B cell (primary cell): ENCODE measurements at places on chromosomes 13 and 19. TPM values are rescaled to one million over a fixed set of nuclear protein-coding genes. Genes with fewer than 3 reads are reported as not detected.

DNA sequence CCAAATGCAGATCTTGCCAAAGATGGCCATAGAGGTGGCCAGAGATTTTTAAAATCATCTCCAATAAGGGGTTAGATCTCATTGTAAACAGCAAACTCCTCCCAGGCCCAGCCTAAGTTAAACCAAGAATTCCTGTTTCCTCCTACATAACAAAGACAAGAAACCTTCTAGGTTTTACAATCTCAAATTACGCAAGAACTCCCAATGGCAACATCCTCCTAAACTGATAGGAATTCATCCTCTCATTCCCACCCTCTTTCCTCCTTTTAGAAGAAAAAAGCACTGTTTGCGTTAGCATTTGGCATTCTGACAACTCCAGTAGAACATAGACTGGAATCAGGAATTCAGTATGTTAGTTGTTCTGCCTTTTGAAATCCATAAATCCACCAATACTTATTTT, 14.6 kb downstream of the PROSER1 start:
- no peaks in the 10 kb centered on the region for H3K27me3 ChIP-seq
- no peak for DNase-seq

GRCh38 chr19:55673889-55674288, 1.1 kb upstream of the EPN1 start:
- H3K27ac ChIP-seq = peak overlapping the region; percentile 29
- H3K4me1 ChIP-seq = peaks cover 32% of the 10 kb centered on the region
- no peaks in the 10 kb centered on the region for H3K27me3 ChIP-seq
- no peak for DNase-seq
- H3K36me3 ChIP-seq = peaks cover 57% of the 10 kb centered on the region

GRCh38 chr19:13104360-13104847, 1.7 kb upstream of the LYL1 start:
- peak overlapping the region; percentile 71 for H3K4me3 ChIP-seq
- peaks cover 35% of the 10 kb centered on the region for H3K36me3 ChIP-seq
- peak overlapping the region; percentile 83 for H3K27ac ChIP-seq
- no peaks in the 10 kb centered on the region for H3K27me3 ChIP-seq
- H3K4me1 ChIP-seq = peaks cover 69% of the 10 kb centered on the region
- DNase-seq = peak; percentile 98

DNA sequence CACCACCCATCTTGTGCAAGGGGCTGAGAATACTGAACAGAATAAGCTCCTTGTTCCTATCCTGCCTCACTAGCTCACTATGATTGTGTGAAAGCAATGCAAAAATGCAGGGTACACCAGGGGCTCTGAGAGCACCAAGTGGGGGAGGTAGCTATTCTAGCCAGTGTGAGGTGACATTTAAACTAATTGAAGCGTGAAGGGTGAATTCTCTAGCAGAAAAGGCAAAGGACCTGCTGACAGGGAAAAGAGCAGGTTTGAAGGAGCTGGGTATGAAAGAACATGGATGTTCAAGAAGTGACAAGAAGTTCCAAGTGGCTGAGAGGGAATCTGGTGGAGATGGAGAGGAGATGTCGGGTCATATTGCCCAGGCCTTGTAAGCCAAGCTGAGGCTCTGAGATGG, 64.2 kb downstream of the SIAH3 start:
- no peak overlapping the region for H3K27ac ChIP-seq
- H3K4me3 ChIP-seq = no peak overlapping the region

DNA sequence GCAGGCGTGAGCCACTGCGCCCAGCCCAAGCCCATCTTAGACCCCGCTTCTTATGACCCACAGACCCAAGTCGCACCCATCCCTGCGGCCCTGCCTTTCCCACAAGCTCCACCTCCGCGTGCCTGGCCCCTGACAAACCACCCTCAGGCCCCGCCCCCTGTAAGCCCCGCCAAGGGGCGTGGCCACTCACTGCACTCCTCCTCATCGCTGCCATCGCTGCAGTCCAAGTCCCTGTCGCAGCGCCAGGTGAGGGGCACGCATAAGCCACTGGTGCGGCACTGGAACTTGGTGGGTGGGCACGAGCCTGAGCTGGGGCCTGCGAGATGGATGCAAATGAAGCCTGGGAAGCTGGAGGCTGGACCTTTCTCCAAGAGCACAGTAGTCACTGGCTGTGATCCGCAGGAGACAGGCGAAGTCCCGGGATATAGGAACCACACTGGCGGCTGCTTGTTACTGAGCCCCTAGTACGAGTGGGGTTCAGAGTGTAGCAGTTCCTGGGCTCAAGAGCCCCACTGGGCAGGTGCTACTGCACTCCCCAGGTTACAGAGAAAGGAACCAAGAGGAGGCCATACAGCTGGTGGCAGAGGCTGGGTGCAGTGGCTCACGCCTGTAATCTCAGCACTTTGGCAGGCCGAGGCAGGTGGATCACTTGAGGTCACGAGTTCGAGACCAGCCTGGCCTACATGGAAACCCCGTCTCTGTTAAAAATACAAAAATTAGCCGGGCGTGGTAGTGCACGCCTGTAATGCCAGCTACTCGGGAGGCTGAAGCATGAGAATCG, 3.1 kb downstream of the CD320 start:
- H3K27ac ChIP-seq = no peak overlapping the region
- no peak overlapping the region for H3K4me3 ChIP-seq
- no peak for DNase-seq

GRCh38 chr19:38516802-38517201, 83.3 kb downstream of the RYR1 start:
- H3K4me1 ChIP-seq = peaks cover 4% of the 10 kb centered on the region
- no peak overlapping the region for H3K4me3 ChIP-seq
- no peak overlapping the region for H3K27ac ChIP-seq
- no peaks in the 10 kb centered on the region for H3K36me3 ChIP-seq

DNA sequence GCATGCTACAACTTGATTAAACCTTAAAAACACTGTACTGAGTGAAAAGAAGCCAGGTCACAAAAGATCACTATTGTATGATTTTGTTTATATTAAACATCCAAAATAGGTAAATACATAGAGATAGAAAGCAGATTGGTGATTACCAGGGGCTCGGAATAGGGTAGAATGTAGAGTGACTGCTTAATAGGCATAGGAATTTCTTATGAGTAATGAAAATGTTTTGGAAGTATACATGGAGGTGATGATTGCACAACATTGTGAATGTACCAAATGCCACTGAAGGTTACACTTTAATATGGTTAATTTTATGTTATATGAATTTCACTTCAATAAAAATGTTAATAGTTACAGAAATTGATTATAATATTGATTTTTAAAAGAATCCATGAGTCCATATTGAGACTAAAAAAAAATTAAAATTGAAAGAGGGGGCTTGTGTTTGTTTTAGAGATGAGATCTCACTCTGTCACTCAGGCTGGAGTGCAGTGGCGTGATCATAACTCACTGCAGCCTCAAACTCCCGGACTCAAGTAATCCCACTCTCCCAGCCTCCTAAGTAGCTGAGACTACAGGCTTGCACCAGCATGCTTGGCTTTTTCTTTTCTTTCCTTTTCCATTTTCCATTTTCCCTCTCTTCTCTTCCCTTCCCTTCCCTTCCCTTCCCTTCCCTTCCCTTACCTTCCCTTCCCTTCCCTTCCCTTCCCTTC, 85.1 kb downstream of the FNDC3A start:
- DNase-seq = no peak
- H3K27me3 ChIP-seq = no peaks in the 10 kb centered on the region
- H3K4me3 ChIP-seq = no peak overlapping the region
- H3K4me1 ChIP-seq = no peaks in the 10 kb centered on the region
- H3K36me3 ChIP-seq = no peaks in the 10 kb centered on the region
- no peak overlapping the region for H3K27ac ChIP-seq

DNA sequence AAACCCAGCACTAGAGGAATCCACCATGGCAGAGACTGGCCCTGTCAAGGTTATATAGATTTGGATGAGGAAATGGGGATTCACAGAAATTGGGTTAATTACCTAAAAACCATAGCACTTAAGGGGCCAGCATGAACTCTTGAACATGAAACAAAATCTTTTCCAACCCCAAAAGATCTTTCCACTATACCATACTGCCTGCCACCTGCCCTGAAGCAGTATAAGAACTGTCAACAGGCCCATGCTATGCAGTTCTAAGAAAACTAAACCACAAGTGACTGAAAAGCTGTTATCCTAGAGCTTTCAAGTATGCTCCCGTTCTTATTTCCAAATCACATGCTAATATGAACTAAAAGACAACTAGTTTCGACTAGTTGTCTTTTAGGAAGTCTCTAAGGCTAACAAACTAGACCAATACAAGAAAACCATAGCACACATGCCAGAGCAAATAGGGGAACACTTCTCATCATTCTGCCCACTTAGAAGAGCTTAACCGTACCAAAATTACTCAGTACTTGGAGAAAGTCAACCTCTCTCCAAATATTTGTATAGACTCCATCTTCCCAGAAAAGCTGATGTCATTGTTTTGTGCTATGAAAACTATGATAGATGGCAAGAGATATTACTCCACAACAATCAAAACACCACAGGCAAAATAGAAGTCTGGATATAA, 27.5 kb downstream of the HSPH1 start:
- no peak overlapping the region for H3K4me3 ChIP-seq
- no peak for DNase-seq
- peaks cover 5% of the 10 kb centered on the region for H3K36me3 ChIP-seq
- no peaks in the 10 kb centered on the region for H3K27me3 ChIP-seq
- no peak overlapping the region for H3K27ac ChIP-seq

DNA sequence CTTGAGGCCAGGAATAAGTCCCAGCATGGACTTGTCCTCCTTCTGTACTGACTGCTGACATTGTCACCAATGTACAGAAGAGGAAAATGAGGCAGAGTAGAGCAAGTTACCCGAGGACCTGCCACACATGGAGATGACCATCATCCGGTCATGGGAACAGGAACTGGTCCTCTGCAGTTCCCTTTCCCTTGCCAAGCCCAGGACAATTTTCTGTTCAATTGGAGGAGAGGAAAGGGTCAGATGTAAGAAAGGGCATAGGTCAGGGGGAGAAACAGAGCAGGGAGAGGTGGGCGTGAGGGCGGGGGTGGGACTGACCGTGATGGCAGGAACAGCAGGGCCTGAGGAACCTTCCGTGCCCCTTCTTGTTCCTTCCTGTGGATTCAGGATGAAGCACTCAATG, 18.6 kb downstream of the PHLDB3 start:
- peaks cover 32% of the 10 kb centered on the region for H3K4me1 ChIP-seq
- DNase-seq = no peak
- no peak overlapping the region for H3K4me3 ChIP-seq
- H3K27ac ChIP-seq = no peak overlapping the region
- H3K27me3 ChIP-seq = no peaks in the 10 kb centered on the region

DNA sequence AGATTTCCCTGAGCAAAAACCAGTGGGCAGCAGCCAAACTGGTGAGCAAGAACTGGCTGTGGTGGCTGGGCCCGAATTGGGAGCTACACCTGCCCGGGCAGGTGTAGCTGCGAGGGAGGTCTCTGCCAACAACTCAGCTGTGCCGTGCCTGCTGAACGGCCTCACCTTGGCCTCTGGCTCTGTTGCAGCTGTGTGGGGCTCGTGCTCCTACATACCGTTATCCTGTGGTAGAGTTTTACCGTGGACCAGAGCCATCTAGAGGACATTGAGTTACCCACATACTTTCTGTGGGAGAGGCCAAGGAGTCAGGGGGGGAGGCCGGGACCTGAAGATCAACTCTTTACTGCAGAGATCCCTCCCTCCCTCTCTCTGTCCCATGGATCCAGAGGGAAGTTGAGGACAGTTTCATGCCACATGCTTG, 113.2 kb downstream of the TM9SF2 start:
- DNase-seq = peak; percentile 62
- no peaks in the 10 kb centered on the region for H3K36me3 ChIP-seq
- H3K27ac ChIP-seq = no peak overlapping the region
- peaks cover 4% of the 10 kb centered on the region for H3K4me1 ChIP-seq

DNA sequence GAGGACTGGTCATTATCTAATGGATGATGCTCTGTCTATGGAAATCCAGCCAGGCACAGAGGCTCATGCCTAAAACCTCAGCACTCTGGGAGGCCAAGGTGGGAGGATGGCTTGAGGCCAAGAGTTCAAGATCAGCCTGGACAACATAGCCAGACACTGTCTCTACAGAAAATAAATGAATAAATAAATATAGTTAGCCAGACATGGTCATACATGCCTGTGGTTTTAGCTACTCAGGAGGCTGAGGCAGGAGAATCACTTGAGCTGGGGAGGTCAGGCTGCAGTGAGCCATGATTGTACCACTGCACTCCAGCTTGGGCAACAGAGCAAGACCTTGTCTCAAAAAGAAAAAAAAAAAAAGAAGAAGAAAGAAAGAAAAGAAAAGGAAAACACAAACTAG, 234.7 kb downstream of the TSHZ3 start:
- no peak overlapping the region for H3K4me3 ChIP-seq
- no peak overlapping the region for H3K27ac ChIP-seq
- no peak for DNase-seq
- H3K27me3 ChIP-seq = no peaks in the 10 kb centered on the region
- H3K4me1 ChIP-seq = no peaks in the 10 kb centered on the region

DNA sequence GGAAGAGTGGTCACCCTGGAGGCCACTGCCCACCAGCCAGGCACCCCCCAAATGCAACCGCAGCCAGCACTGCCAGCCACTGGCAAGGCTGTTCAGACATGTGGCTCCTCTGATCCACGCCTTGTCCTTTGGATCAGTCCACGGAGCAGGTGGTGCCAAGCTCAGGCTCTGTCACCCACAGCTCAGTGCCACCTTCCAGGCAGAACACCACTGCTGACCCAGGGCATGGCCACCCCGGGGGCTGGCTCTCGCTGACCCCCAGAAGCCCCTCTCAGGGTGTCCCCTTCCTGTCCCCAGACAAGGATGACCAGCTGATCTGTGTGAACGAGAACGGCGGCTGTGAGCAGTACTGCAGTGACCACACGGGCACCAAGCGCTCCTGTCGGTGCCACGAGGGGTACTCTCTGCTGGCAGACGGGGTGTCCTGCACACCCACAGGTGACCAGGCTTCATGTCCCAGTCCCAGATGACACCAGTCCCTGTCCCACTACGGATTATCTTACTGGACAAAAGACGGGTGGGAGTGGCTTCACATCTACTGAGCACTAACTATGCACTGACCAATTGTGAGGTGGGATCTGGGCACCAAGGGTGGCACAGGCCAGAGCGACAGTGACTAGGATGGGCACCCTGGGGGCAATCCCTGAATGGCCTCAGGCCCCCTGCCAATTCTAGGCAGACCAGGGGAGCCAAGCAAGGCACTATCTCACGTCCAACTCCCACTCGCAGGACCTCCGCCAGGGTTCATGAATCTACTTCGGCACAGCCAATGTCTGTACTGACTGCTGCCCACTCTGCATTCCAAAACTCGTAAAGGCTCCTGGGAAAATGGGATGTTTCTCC, 7.0 kb upstream of the F10 start:
- H3K4me3 ChIP-seq = no peak overlapping the region
- no peaks in the 10 kb centered on the region for H3K36me3 ChIP-seq
- peaks cover 4% of the 10 kb centered on the region for H3K27me3 ChIP-seq
- DNase-seq = no peak

DNA sequence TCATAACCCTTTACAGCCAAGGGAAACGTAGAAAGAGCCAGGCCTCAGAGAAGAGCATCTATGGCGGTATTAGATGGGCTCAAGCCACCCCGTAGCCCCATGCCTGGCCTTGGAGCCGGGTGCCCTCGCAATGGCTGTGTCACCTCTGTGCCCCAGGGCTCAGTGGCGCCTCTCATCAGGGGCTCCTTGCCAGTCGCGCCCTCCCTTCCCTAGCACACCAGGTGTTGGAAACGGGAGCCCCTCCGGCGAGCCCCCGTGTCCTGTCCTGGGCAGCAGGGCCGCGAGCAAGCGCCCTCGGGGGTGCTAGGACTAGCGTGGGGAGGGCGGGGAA, 453 bp downstream of the ZNF256 start:
- no peaks in the 10 kb centered on the region for H3K27me3 ChIP-seq
- H3K4me1 ChIP-seq = peaks cover 16% of the 10 kb centered on the region
- H3K27ac ChIP-seq = peak overlapping the region; percentile 89
- DNase-seq = no peak
- H3K4me3 ChIP-seq = peak overlapping the region; percentile 71
- H3K36me3 ChIP-seq = peaks cover 23% of the 10 kb centered on the region

ZNF211 gene
- total RNA-seq = 53.5 and 53.6 TPM in 2 replicates

TMEM91 gene
- 7.1 and 11.8 TPM in 2 replicates for total RNA-seq

NPHS1 gene
- total RNA-seq = not detected in 2 replicates

KL gene
- total RNA-seq = 0.07 TPM in 1 of 2 replicates, not detected in the other

ZSCAN4 gene
- not detected in 2 replicates for total RNA-seq

FUT3 gene
- not detected in 2 replicates for total RNA-seq

ELANE gene
- total RNA-seq = not detected in 2 replicates
